Natural killer cell (primary cell): ENCODE measurements at places on chromosomes 13 and 19. TPM values are rescaled to one million over a fixed set of nuclear protein-coding genes. Genes with fewer than 3 reads are reported as not detected.

GRCh38 chr13:72570019-72570418 lies 157.4 kb downstream of the MZT1 start:
- no peak overlapping the region for H3K27ac ChIP-seq
- no peak overlapping the region for H3K4me3 ChIP-seq
- H3K27me3 ChIP-seq, result no peaks in the 10 kb centered on the region
- H3K36me3 ChIP-seq, result no peaks in the 10 kb centered on the region
- no peak for DNase-seq

GRCh38 chr13:74761801-74762757 lies 627.9 kb upstream of the KLF12 start:
- no peak for DNase-seq
- no peaks in the 10 kb centered on the region for H3K27me3 ChIP-seq
- H3K4me3 ChIP-seq, result no peak overlapping the region

GRCh38 chr19:14127176-14127575 lies 9.2 kb downstream of the ASF1B start:
- no peak overlapping the region for H3K4me3 ChIP-seq
- H3K4me1 ChIP-seq, result peaks cover 11% of the 10 kb centered on the region
- no peaks in the 10 kb centered on the region for H3K27me3 ChIP-seq
- no peaks in the 10 kb centered on the region for H3K36me3 ChIP-seq

- H3K27ac ChIP-seq, result no peak overlapping the region
- H3K4me3 ChIP-seq, result no peak overlapping the region
- no peak for DNase-seq
- no peaks in the 10 kb centered on the region for H3K36me3 ChIP-seq
Measured at GRCh38 chr13:75345193-75345592, 136.8 kb downstream of the TBC1D4 start.

DNA sequence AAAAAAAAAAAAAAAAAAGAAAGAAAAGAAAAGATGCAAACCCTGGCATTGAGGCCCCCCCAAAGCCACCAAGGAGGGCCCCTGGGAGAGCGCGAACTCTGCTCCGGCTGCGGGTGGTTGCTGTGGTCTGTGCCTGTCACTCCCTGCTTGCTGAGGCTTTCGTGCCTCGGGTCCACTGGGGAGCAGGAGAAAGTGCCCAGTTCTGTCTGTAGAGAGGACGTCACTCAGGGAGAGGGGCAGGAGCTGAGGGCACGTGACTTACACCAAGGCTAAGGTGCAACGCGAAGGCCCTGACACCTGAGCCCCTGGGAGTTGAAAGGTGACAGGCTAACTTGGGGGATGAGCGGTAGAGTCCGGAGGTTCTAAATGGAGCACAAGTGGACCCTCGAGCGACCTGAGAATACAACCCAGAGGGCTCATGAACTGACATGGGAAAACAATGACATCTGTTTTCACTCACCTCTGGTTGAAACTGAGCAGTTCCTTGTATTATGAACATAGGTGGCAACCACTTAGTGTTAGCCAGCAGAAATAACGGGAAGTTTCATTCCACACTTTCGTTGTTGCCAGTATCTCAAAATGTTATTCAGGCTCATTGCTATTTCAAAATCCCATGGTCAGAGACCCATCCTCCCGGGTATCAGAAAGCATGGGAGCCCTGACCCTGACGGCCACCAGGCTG lies 69.2 kb upstream of the TM9SF2 start:
- H3K4me3 ChIP-seq, result peak overlapping the region; percentile 5
- H3K36me3 ChIP-seq, result no peaks in the 10 kb centered on the region
- H3K27ac ChIP-seq, result peak overlapping the region; percentile 84
- H3K4me1 ChIP-seq, result peaks cover 62% of the 10 kb centered on the region
- H3K27me3 ChIP-seq, result no peaks in the 10 kb centered on the region

- H3K4me1 ChIP-seq, result no peaks in the 10 kb centered on the region
- H3K4me3 ChIP-seq, result no peak overlapping the region
- H3K27me3 ChIP-seq, result no peaks in the 10 kb centered on the region
- no peaks in the 10 kb centered on the region for H3K36me3 ChIP-seq
- DNase-seq, result no peak
- no peak overlapping the region for H3K27ac ChIP-seq
Measured at GRCh38 chr13:107767119-107767518, 448.2 kb downstream of the LIG4 start.

- H3K4me3 ChIP-seq, result no peak overlapping the region
- no peak for DNase-seq
- H3K4me1 ChIP-seq, result peaks cover 11% of the 10 kb centered on the region
- no peaks in the 10 kb centered on the region for H3K36me3 ChIP-seq
- H3K27me3 ChIP-seq, result no peaks in the 10 kb centered on the region
Measured at GRCh38 chr19:42330241-42330711, 4.8 kb downstream of the MEGF8 start.

DNA sequence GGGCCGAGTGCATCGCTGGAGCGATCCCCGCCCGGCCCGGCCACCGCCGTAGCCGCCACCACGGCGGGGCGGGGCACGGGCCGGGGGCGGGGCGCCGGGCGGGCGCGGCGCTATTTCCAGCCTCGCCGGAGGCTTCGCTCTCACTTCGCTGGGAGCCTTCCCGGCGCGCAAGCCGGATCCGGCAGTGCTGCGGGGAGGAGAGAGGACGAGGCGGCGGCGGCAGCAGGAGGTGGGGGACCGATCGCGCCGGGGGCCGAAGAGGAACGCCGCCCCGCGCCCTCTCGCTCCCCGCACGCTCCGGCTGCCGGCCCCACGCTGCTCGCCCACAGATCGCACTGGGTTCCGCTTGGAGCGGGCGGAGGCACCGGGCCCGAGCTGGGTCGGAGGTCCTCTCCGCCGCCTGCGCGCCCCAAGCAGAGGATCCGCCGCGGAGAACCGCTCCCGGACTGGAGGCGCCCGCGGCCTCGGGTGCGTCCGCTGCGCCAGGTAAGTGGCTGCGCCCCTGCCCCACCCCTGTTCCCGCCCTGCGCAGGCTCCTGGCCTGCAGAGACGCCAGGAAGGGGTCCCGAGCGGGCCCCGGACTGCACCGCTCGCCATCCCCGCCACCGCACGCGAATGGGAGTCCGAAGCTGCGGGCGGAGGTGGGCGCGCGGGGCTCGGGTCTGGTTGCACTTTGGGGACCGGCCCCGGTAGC lies at the start of gene CHST8:
CHST8 (plus strand) TSS at position 143 of the 694 bp plus-strand sequence. CDS start 67,309 bp downstream, outside the sequence.
- no peak within 1 kb of the TSS for H3K4me3 ChIP-seq
- H3K36me3 ChIP-seq, result no peaks in the 10 kb centered on the region
- no peak for DNase-seq
- no peaks in the 10 kb centered on the region for H3K4me1 ChIP-seq
- H3K27ac ChIP-seq, result no peak within 1 kb of the TSS

- no peak for DNase-seq
- H3K27ac ChIP-seq, result no peak overlapping the region
- H3K27me3 ChIP-seq, result no peaks in the 10 kb centered on the region
- H3K4me3 ChIP-seq, result no peak overlapping the region
- no peaks in the 10 kb centered on the region for H3K36me3 ChIP-seq
Measured at GRCh38 chr13:61170856-61171255, 244.8 kb downstream of the PCDH20 start.

GRCh38 chr13:42312817-42313431 lies 41.0 kb downstream of the AKAP11 start:
- no peaks in the 10 kb centered on the region for H3K27me3 ChIP-seq
- no peak for DNase-seq
- H3K4me3 ChIP-seq, result no peak overlapping the region

GRCh38 chr19:51274049-51274770 lies 23.3 kb downstream of the SIGLECL1 start:
- H3K36me3 ChIP-seq, result no peaks in the 10 kb centered on the region
- no peak overlapping the region for H3K27ac ChIP-seq
- no peak for DNase-seq
- H3K4me1 ChIP-seq, result peaks cover 13% of the 10 kb centered on the region
- no peak overlapping the region for H3K4me3 ChIP-seq

The CDX2 gene
- total RNA-seq, result not detected

The MIPEP gene
- 10.1 TPM for total RNA-seq

The FLT1 gene
- 0.07 TPM for total RNA-seq

The QPCTL gene
- 10.0 TPM for total RNA-seq
